ENCODE measurements at places on chromosomes 5 and 9. TPM values are rescaled to one million over a fixed set of nuclear protein-coding genes. Genes with fewer than 3 reads are reported as not detected.

DNA sequence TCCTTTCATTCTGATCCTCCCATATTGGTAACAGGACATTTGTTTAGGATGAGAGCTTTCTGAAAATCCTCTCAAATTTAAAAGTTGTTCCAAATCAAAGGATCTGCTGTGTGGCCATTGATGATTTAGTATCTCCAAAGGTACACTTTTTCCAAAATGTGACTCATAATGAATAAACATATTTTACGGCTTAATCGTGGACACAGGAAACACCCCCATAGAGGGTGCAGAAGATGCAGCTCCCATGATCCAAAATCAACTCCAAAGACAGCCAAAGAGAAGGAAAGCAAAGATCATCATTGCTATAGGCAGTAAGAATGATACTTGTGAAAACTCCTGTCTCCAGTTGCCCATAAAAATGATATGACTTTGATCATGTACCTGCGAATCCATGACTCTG is 239.7 kb downstream of the PIK3R1 start:
- DNase-seq: no peak

Gene IFNK
- total RNA-seq: not detected

GRCh38 chr5:132190161-132190817 is 37.4 kb downstream of the P4HA2 start:
- DNase-seq: no peak

- DNase-seq: no peak
Measured at GRCh38 chr9:110142253-110142652, 65.7 kb downstream of the C9orf152 start.

GRCh38 chr5:96718635-96719077 is 56.5 kb downstream of the CAST start:
- DNase-seq: no peak

Gene RUFY1
- total RNA-seq: 44.0 TPM

Gene PCAT7
- total RNA-seq: 2.1 TPM

- no peak for DNase-seq
Measured at GRCh38 chr9:136916330-136917184, 28.0 kb downstream of the FBXW5 start.

Gene ALDH1A1
- 102 TPM for total RNA-seq

GRCh38 chr9:91164724-91165520 is 196.8 kb downstream of the AUH start:
- DNase-seq: peak; percentile 87

Gene SLC34A3
- total RNA-seq: not detected

GRCh38 chr9:119739476-119739875 is 370.2 kb upstream of the BRINP1 start:
- DNase-seq: no peak

- no peak for DNase-seq
Measured at GRCh38 chr5:102910240-102911226, 155.4 kb downstream of the PAM start.

DNA sequence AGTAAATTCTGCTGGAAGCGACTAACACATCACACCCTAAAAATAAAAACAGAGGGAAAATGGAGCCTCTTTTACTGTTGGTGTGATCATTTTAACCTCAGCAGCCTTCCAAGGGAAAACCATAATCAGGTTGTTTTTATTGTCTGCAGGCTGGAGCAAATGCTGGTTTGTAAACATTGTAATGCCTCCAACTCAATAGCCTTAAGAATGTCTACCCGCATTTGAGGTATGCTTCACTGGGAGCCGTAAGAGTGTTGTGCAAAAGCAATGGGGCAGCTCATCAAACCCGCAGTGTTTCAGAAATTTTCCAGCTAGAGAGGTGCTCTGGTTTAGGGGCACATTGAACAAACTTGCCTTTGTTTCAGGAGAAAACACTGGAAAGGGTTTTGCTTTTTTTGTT is 17.0 kb downstream of the NIM1K start:
- no peak for DNase-seq

- DNase-seq: peak; percentile 94
Measured at GRCh38 chr5:141512390-141512910, 23.6 kb downstream of the PCDHGC5 start.

DNA sequence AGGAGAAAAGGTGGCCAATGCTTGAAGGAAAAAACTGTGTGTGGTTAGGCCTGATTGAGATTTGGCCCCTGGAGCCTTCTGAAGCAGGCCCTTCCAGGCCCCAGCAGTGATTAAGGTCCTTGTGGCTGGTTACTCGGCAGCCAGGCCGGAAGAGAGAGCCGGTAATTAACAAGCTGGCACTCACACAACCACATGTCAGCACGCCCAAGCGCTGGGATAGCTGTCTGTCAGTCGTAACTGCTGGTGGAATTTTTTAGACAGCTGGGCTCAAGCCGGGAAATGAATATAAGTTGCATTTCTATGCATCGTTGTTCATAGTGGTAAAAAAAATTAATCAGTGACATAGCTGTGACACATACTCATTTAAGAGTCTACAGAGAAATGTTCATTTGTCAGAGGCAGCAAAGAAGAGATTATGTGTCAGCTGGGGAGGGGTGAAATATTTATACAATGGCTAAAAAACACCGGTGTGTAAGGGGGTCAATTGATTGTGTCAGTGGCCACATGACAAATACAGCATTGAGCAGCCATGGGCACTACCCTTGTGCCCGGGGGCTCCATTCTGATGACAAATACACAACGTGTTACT is 13.7 kb upstream of the ARAP3 start:
- DNase-seq: peak; percentile 64

Gene GFPT2
- 3.2 TPM for total RNA-seq

- DNase-seq: no peak
Measured at GRCh38 chr9:2453701-2454100, 167.9 kb upstream of the VLDLR start.

- no peak for DNase-seq
Measured at GRCh38 chr9:131984564-131984963, 95.1 kb downstream of the MED27 start.

GRCh38 chr5:143241892-143242291 is 161.6 kb downstream of the NR3C1 start:
- no peak for DNase-seq

Gene ACOT12
- not detected for total RNA-seq

Gene GSN
- total RNA-seq: 553 TPM

Gene ABCA1
- total RNA-seq: 11.2 TPM

Gene ZNF782
- total RNA-seq: 4.5 TPM

Gene TLE1
- total RNA-seq: 43.8 TPM

DNA sequence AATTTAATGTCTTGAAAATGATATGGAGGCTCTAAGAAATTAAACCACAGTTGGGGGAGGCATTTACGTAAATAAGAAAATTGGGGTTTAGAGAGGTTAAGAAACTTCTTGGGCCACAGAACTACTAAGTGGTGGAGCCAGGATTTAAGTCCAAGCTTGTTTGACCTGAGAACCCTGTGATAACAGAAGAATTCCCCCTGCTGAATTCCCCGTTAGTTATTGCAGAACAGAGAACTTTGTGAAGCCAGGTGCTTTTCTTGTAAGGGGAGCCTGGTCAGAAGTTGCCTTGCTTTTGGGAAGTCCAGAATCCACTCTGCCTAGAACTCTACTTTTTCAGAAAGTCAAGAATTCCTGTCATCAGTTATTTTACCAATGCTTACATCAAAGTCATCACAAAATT is 309.3 kb upstream of the SEMA6A start:
- DNase-seq: no peak

DNA sequence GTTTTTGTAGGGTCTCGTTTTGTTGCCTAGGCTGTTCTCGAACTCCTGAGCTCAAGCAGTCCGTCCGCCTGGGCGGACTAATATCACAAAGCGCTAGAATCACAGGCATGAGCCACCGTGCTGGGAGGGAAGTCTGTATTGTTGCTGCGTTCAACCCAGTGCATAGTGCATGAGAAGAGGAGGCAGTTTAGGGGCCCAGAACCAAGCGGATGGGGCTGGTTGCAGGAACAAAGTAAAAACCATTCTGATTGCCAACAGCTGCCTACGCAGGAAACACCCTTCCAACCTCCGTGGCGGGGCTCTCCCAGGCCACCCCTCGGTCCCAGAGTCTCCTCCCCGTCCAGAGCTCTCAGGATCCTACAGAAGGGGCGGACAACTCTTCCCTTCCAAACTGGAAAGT is 87.1 kb downstream of the ANXA2R start:
- DNase-seq: no peak

DNA sequence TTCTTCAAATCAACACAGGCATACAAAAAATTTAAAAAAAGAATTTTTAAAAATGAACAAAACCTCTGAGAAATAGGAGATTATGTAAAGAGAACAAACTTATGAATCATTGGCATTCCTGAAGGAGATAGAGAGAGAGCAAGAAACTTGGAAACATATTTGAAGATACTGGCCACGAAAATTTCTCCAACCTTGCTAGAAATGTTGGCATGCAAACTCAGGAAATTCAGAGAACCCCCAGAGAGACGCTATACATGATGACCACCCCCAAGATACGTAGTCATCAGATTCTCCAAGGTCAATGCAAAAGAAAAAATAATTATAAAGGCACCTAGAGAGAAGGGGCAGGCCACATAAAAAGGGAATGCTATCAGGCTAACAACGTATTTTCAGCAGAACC is 472.5 kb downstream of the MTRR start:
- no peak for DNase-seq

DNA sequence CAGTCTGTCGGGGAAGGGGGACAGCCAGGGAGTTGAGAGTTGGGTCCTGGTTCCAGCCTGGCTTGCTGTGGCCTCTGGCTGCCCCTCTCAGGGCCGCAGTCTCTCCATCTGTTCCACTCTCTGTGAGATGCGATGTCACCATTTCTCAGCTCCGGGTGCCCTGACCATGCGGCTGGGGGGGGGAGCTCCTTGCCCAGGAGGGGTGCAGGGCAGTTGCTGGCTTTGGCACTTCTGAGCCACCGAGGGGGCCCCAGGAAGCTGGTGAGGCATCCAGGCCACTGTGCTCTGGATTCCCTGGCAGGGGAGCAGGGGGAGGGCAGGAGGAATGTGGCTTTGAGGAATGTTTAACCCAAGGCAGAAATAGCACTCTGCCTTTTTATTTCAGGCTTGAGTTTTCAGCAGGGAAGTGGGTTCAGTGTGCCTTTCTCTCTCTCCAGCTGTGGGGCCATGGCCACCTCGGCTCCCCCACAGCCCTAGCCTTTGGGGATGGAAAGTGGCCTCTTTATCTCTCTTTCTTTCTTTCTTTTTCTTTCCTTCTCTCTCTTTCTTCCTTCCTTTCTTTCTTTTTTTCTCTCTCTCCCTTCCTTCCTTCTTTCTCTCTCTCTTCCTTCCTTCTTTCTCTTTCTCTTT is 11.0 kb downstream of the NCS1 start:
- no peak for DNase-seq

- DNase-seq: no peak
Measured at GRCh38 chr5:7876867-7877266, 7.9 kb downstream of the MTRR start.

GRCh38 chr9:95127249-95128176 is 190.0 kb downstream of the FANCC start:
- DNase-seq: peak; percentile 86

Gene KDM4C
- 37.3 TPM for total RNA-seq

GRCh38 chr5:37248421-37248969 is 681 bp downstream of the CPLANE1 start:
- DNase-seq: no peak

DNA sequence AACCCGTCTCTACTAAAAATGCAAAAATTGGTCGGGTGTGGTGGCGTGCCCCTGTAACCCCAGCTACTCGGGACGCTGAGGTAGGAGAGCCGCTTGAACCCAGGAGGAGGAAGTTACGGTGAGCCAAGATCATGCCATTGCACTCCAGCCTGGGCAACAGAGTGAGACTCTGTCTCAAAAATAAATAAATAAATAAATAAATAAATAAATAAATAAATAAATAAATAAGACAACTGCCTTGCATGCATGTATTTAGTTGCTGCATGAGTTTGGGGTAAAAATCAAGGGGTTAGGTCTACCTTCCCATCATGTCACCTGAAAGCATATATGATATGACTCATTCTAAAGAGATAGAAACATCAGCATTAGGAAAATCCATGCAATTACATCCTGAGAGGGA is 254.0 kb downstream of the ADAMTSL1 start:
- no peak for DNase-seq

DNA sequence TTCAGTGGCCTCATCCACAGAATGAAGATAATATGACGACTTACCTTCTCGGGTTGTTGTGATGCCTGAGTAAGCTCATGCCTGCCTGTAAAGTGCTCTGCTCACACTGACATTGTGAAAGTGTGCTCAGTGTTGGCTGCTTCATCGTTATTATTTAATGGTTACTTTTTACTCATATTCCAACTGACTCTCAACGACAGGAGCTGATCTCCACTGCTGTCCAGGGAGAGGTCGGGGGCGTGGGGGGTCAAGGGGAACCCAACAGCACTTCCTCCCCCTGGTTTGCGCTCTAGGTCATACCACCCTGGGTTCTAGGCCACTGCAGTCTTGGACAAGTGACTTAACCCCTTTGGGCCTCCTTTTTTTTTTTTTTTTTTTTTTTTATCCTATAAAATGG is 52.9 kb upstream of the ANGPTL2 start:
- no peak for DNase-seq

- no peak for DNase-seq
Measured at GRCh38 chr9:4293293-4293941, 6.5 kb downstream of the GLIS3 start.

- DNase-seq: peak; percentile 46
Measured at GRCh38 chr5:103120607-103121200, 603 bp downstream of the PPIP5K2 start.

- no peak for DNase-seq
Measured at GRCh38 chr5:74613283-74613682, 27.2 kb downstream of the ENC1 start.

- DNase-seq: peak; percentile 57
Measured at GRCh38 chr9:77751341-77752091, 103.4 kb upstream of the GNA14 start.

DNA sequence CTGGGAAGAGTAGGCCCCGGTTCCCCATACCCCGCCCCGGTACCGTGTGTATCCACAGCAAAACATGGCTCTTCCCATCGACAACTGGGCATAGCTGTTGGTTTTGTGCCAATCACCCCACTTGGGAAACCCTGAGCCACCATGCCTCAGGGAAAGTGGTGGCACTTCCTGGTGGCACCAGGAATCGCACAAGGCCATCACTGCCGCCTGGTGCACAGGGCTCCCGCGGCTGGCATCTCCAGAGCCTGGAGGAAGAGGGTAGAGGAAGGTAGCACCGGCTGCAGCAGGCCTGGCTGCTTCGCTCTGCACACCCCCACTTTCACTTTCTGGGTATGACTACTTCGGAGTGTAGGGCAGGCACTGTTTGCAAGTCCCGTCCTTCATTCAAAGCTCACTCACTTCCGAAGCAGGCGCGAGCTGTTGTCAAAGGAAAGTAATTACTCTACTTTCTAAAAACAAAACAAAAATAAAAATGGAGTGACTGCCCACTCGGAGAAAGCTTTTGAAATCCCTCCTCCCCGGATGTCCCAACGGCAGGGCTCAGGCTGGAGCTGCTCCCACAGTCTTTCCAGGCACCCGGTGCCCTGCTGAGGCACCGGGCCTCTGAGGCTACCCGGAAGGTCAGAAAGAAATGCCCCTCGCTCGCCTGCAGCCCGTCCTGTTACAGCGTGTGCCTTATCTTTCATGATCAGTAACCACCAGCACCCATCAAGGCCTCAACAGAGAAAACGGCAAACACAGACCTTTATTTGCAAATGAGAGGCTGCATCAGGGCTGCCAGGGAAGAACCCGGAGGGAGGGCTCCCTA is 2.0 kb downstream of the BRD3 start:
- peak; percentile 64 for DNase-seq

GRCh38 chr5:154165886-154166285 is 24.6 kb upstream of the GALNT10 start:
- no peak for DNase-seq

- DNase-seq: no peak
Measured at GRCh38 chr9:100990605-100991381, 37.7 kb upstream of the PLPPR1 start.
